ENCODE measurements at places on chromosomes 7 and 10.

DNA sequence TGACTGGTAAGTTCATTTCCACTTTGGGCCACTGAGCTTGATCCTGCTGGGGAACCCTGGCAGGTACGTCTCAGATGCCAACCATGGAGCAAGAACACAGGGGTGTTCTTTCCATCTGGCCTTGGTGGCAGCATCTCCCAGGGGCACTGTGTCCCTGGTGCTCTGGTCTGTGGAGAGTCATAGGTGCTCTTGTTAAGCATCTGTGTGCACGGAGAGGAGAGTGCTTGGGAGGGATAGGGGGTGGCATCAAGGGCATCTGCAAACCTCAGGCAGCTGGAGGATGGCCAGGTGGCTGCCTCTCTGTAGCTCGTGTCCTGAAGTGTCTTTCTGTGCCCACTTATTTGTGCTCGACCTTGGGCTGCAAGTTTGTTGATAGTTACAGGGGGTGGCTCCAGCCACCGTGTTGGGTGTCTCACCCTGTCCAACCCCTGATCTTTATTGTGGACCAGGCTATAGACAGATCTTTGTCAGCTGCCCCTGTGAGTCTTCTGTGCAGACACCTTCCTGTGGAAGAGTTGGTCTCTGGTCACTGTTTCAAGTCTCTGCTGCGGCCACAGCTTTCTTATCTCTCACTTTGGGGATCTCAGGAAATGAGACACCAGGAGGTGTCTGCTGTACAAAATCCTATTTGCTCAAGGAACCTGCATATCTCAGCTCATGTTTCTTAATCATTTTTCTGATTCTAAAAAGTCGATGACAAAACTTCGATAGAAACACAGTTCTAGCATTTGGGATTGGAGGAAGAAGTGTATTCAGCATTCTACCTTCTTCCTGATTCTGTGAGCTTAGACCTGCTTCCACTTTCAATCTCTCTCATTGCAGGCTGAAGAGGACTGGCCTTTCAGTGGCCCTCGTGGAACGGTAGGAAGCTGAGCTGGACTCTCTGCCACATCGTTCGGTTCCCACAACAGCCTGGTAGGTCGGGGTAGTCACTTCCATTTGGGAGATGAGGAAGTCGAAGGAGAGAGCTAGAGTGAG, 17.2 kb upstream of the GIMAP8 start:
- no peak for DNase-seq

GRCh38 chr10:101131962-101132635, 999 bp downstream of the TLX1 start:
- no peak for DNase-seq

DNA sequence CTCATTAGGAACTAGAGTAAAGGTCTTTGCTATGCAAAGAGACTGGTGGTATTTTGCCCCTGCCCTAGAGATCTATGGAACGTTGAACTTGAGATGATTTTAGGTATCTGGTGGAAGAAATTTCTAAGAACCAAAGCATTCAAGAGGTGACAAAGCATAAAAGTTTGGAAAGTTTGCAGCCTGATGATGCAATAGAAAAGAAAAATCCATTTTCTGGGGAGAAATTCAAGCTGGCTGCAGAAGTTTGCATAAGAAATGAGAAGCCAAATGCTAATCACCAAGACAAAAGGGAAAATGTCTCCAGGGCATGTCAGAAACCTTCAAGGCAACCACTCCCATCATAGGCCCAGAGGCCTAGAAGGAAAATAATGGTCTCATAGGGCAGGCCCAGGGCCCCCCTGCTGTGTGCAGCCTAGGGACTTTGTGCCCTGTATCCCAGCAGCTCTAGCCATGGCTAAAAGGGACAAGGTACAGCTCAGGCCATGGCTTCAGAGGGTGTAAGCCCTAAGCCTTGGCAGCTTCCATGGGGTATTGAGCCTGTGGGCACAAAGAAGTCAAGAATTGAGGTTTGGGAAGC, 16.5 kb downstream of the TFPI2 start:
- no peak for DNase-seq

- DNase-seq, result no peak
Observed at GRCh38 chr10:31359979-31360378, 41.0 kb downstream of the ZEB1 start.

DNA sequence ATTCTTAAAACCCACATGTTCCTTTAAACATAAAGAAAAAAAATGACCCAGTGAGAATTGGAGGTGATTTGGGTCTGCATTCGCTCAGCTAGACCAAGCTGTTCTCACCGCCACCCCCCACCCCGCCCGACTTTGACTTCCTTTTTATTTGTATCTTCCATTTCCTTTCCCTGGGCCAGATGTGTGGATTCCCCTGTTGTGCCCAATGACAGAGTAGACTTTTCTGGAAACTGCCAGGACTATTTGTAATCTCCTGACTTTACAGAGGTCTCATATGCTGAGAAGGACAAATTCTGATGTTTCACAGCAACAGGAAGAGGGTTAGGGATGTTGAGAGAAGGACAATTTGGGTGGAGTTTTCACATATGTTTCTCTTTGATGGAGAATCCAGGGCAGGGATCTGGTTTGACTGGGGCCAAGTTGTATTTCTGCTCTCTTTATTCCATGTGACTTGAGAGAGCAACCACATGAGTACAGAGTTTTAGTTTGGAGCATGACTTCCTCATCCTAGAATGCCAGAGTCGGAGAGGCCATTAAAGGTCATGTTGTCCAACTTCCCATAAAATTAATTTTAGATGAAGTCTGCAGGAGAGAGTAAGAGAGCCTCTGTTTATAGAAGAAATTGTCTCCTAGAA, 1023.2 kb downstream of the LRMDA start:
- no peak for DNase-seq

All from stimulated activated CD8-positive, alpha-beta memory T cell treated with anti-CD3 and anti-CD28 coated beads, Interleukin-4, amount 100 ng/mL, for 4 hours (primary cell).